A172 (cell line): ENCODE measurements at places on chromosomes 5 and 9.

DNA sequence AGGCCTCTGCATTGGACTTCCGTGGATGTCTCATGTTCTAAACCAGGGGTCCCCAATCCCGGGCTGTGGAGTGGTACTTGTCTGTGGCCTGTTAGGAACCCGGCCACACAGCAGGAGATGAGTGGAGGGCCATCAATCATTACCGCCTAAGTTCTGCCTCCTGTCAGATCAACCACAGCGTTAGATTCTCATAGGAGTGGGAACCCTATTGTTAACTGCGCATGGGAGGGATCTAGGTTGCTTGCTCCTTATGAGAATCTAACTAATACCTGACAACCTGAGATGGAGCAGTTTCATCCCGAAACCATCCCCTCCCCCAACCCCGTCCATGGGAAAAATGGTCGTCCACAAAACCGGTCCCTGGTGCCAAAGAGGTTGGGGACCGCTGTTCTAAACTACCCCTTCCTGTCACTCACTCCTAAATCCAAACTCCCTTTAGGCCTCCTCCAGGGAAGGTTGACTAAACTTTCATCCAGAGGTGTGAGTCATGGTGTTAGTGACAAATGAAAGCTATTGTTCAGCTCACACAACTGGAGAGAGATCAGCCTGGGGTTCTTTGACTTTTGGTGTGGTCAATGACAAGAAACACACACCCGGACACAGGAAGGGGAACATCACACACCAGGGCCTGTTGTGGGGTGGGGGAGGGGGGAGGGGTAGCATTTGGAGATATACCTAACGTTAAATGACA is 9.5 kb downstream of the KCNV2 start:
- DNase-seq: peak; percentile 19

GRCh38 chr5:93790401-93790800 is 49.0 kb upstream of the POU5F2 start:
- DNase-seq: no peak

- DNase-seq: no peak
These were observed 1.1 kb downstream of the CPLX2 start for GRCh38 chr5:175872287-175873087.

DNA sequence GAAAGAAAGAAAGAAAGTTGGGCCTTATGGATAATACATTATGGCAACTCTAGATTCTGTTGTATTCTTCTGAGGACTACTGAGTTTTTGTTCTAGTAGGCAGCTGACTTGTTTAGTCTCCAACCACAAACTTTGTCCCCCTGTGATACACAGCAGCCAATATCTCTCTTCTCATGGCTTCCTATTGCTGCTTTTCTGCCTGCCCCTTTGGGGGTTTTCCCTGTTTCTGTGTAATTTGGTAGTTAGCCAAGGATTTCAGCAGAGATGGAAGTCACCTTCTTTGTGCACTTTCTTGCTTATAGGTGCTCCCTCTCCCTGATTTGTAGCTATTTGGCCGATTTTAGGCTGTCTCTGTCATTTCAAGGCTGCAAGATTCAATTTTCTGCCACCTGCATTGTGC is 109.6 kb downstream of the FGF1 start:
- DNase-seq: no peak

- DNase-seq: peak; percentile 87
These were observed 79.6 kb downstream of the PDE4D start for GRCh38 chr5:59813761-59814536.
